Thymus (tissue), 14 donors: ENCODE measurements at places on chromosomes 2 and 18. TPM values are rescaled to one million over a fixed set of nuclear protein-coding genes. Genes with fewer than 3 reads are reported as not detected.

DNA sequence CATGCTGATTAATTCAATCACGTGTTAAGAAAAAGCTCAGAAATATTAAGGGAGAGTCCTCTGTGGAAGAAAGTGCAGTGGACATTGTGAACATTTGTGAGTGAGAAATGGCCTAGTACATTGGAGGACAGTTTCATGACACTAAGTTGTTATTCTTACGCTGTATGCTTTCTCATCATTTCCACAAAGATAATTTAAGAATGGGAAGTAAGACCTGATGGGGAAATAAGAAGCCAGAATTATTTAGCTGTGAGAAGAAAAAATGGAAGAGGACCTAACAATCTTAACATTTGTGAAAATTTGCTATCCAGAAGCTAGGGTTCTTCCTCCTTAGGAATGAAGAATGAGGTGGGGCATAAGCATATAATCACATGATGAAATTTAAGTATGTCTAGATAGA, 15.2 kb upstream of the RAPH1 start:
- no peaks in the 10 kb centered on the region for H3K27me3 ChIP-seq
- H3K27ac ChIP-seq, result no peak overlapping the region
- DNase-seq, result no peak

DNA sequence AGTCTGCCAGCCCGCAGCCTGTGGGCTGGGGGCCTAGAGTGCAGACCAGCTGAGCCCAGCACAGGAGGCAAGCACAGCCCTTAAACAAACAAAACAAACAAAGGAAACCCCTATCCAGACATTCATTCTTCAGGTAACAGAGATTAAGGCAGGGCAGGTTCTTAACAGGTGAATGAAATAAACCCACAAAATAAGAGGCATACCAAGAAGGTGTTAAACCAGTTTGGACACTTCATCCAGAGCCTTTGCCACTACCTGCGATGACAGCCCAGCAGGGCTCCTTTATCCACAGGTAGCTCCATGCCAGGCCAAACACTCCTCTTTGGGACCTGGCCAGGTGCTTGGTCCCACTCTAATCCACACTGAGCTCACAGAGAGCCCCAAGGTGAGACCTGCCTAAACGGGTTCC, 209.7 kb upstream of the SIX2 start:
- H3K27me3 ChIP-seq, result no peaks in the 10 kb centered on the region
- no peak overlapping the region for H3K27ac ChIP-seq
- H3K36me3 ChIP-seq, result no peaks in the 10 kb centered on the region
- DNase-seq, result no peak
- no peak overlapping the region for H3K4me3 ChIP-seq

SH3BP4 gene
- total RNA-seq, result 6.2 TPM

GRCh38 chr2:23135481-23136100, 249.4 kb upstream of the KLHL29 start:
- DNase-seq, result no peak
- no peaks in the 10 kb centered on the region for H3K4me1 ChIP-seq
- H3K36me3 ChIP-seq, result no peaks in the 10 kb centered on the region
- H3K27me3 ChIP-seq, result no peaks in the 10 kb centered on the region

GRCh38 chr18:37525262-37525585, 40.4 kb downstream of the CELF4 start:
- H3K4me3 ChIP-seq, result no peak overlapping the region
- no peak for DNase-seq
- no peaks in the 10 kb centered on the region for H3K36me3 ChIP-seq
- H3K27me3 ChIP-seq, result peaks cover 55% of the 10 kb centered on the region

CLEC4F gene
- 0.09 TPM for total RNA-seq

PLGLB2 gene
- total RNA-seq, result 1.5 TPM

- no peak overlapping the region for H3K27ac ChIP-seq
- no peak for DNase-seq
- peaks cover 15% of the 10 kb centered on the region for H3K4me1 ChIP-seq
- no peak overlapping the region for H3K4me3 ChIP-seq
Measured at GRCh38 chr2:10297191-10297830, 5.4 kb upstream of the HPCAL1 start.

COL6A3 gene
- 28.8 TPM for total RNA-seq

DNA sequence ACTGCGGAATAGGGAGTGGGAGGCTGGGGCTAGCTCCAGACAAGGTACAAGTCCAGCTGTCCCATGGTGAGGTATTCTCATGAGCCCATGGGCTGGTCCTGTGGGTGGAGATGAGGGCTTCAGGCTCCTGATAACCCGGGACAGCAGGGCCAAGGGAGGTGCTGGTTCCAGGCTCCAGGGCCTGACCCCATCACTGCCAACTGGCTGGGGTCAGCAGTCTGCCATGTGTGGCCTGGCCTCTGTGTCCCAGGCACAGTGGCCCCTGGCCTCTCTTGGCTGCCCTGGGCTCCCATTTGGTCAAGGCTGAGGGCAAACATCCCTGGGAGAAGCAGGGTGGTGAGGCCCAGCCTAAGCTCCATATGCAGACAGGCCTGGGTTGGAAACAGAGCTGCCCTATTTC, 966 bp upstream of the OXER1 start:
- H3K4me3 ChIP-seq, result no peak overlapping the region
- DNase-seq, result no peak
- no peak overlapping the region for H3K27ac ChIP-seq
- H3K36me3 ChIP-seq, result peaks cover 37% of the 10 kb centered on the region
- H3K27me3 ChIP-seq, result no peaks in the 10 kb centered on the region

DNA sequence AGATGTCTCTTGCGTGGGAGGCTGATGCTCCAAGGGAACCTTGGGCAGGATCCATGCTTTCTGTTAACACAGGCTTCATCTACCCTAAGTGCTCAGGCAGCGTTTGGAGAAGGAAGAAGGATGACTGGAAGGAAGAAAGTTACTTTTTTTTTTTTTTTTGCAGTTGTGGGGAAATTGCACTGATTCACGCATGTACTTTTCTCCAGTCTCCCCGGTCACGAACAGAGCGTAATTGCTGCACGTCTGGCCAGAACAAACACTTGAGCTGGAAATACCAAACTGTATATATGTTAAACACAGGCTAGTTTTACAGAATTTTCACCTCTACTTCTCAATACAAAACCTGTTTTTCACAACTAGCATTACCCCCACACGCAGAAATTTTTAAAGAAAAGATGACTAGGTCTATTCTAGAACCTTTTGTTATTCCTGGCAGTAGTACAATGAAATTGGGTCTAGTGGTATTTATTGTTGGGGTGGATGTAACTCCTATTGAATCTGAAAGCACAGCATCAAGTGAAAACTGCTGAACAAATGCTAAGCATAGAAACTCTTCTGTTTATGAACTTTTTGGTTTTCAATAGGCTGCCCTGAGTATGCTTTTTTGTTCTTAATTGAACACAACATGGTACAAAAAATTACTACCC, 9.3 kb upstream of the SCYGR5 start:
- H3K4me3 ChIP-seq, result no peak overlapping the region
- H3K36me3 ChIP-seq, result no peaks in the 10 kb centered on the region
- no peaks in the 10 kb centered on the region for H3K4me1 ChIP-seq

DNA sequence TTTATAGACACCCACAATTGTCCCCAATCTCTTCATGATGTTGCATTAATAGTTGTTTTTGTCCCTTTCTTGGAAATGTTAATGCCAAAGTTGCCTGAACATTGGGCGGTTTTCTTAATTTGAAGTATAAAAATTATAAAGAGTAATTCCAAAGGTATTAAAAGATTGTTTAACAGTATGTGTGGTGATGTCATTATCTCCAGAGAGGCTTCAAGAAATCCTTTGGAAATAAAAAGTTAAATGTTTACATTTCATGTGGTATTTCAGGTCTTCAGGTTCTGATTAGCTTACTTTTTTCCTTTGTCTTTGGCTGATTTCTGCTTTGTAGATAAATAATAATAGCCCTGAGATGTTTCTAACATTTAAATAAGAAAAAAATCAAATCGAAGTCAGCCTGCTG, 29.3 kb upstream of the NOSTRIN start:
- H3K27ac ChIP-seq, result no peak overlapping the region
- H3K36me3 ChIP-seq, result no peaks in the 10 kb centered on the region
- no peak overlapping the region for H3K4me3 ChIP-seq
- H3K4me1 ChIP-seq, result no peaks in the 10 kb centered on the region
- no peaks in the 10 kb centered on the region for H3K27me3 ChIP-seq

PDE1A gene
- total RNA-seq, result 7.7 TPM

- no peaks in the 10 kb centered on the region for H3K4me1 ChIP-seq
- H3K4me3 ChIP-seq, result no peak overlapping the region
- no peaks in the 10 kb centered on the region for H3K36me3 ChIP-seq
- no peak overlapping the region for H3K27ac ChIP-seq
- no peaks in the 10 kb centered on the region for H3K27me3 ChIP-seq
- no peak for DNase-seq
Measured at GRCh38 chr2:28333606-28334526, 58.8 kb upstream of the FOSL2 start.

DNA sequence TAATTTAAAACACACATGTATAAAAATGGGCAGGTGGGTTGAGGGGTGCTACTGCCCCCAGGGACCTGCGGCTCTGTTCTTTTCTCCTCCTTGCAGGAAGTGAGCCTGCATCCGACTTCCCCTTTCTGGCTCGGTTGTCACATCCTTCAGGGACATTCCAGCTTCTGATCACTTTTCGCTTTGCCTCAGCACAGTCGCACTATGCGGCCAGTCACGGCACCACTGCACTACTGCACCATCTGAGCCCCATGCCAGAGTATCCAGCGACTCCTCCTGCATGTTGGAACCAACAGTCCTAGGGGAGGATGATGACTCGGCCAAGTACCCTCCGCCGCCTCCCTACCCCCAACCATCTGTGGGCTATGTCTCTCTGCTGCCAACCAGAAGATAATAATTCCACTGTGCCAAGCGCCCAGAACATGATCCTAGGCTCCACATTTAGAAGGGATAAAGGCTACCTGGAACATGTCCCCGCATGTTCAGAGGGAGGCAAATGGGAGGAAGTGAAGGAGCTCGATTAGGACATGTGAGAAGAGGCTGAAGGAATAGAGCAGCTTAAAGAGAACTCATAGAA, 17.6 kb downstream of the CDC42EP3 start:
- peaks cover 7% of the 10 kb centered on the region for H3K36me3 ChIP-seq
- H3K4me1 ChIP-seq, result peaks cover 23% of the 10 kb centered on the region
- DNase-seq, result no peak
- peak overlapping the region; percentile 64 for H3K27ac ChIP-seq
- H3K27me3 ChIP-seq, result no peaks in the 10 kb centered on the region
